ENCODE measurements at places on chromosomes 2 and 18.

DNA sequence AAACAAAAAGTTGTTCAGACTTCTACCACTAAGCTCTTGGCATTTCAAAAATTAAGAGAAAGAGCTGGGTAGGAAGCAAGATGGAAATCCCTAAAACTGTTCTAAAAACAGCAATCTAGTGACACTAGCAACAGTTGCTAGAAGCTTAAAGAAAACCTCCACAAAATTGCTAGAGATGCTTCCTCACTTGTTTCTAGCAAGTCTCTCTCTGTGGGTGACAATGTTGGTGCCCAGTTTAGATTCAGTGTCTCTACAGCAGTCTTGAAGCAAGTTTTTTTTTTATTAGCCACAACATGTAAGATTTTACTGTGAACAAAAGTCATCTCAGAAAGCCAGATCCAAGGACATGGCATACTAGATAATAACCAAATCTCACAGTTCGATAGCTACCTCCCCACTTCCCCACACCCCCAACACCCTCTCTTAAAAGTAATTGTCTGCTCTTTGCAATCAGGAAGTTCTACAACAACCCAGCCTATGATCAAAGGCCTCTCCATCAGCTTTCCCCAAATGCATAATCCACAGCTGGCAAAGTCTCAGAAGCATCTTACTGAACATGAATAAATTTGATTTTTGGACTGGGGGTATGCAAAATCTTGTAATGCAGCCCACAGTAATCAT, 70.0 kb downstream of the ANKRD44 start:
- DNase-seq, result no peak

- DNase-seq, result no peak
These were observed 508.9 kb downstream of the CNTNAP5 start for GRCh38 chr2:124534028-124534427.

DNA sequence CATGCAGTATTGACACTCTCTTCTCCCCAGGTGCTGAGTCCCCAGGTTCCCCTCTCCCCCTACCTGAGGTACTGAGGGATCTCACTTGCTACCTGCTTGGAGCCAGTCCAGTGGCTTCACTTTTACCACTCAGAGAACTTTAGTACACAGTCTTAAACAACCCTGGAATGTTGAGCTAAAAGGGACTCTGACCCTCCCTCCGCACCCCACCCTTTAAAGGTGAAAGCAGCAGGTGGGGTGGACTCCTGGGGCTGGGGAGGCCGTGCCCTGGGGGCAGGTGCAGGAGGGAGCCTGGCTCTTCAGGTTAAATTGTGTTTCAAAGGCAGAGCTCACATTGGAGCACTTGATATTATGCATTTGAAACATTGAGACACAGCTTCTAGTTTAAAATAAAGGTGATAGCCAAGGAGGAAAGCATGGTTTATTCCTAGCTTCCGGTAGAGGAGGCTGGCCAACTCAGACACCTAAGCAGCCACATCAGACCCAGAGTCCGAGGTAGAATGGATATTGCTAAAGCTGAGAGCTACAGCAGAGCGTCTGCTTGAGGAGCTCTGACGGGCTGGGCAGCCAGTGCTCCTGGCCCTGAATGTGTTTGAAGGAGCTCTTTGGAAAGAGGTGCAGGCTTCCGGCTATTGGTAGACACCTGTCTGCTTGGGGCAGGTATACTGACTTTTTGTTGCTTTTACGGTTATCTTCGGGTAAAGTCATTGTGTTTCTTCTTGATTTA, 196.4 kb downstream of the AGAP1 start:
- DNase-seq, result no peak

GRCh38 chr2:233412405-233412804, 58.1 kb downstream of the DGKD start:
- DNase-seq, result no peak

DNA sequence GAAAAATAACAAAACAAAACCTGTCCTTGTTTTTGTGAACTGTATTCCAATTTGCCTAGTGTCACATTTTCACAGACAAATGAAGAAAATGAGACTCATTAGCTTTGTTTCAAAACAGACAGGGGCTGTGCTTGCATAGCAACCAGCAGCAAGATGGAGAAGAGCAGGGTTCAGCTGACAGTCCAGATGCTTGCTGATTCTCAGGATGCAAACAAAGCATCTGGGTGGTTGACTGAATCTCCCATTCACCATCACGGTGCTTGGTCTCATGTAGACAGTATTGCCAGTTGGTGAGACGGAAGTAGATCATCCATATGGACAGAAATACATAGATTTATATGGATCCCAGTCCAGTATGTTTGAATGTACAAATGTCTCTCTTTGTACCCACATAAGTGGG, 326.8 kb downstream of the CCDC85A start:
- no peak for DNase-seq

DNA sequence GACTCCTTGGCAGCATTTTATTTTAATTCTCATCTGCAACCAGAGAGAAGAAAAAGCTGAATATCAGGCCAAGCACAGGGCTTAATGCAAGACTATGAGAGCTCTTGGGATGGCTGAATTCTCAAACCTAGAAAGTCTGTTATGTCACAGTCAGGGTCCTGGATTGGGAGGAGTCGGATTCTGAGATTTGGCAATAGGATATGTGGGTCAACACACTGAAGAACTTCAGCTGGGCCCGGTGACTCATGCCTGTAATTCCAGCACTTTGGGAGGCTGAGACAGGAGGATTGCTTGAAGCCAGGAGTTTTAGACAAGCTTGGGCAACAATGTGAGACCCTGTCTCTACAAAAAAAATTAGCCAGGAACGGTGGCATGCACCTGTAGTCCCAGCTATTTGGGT, 102.4 kb downstream of the COL3A1 start:
- DNase-seq, result no peak

Data from right lobe of liver (tissue), 6 donors.